ENCODE measurements at places on chromosomes 5 and 9.

- DNase-seq: peak; percentile 60
Measured at GRCh38 chr9:91489361-91489899, 65.8 kb upstream of the NFIL3 start.

GRCh38 chr5:98796197-98796972 lies 22.9 kb downstream of the RGMB start:
- DNase-seq: peak; percentile 72

GRCh38 chr9:2424619-2425033 lies 197.0 kb upstream of the VLDLR start:
- no peak for DNase-seq

DNA sequence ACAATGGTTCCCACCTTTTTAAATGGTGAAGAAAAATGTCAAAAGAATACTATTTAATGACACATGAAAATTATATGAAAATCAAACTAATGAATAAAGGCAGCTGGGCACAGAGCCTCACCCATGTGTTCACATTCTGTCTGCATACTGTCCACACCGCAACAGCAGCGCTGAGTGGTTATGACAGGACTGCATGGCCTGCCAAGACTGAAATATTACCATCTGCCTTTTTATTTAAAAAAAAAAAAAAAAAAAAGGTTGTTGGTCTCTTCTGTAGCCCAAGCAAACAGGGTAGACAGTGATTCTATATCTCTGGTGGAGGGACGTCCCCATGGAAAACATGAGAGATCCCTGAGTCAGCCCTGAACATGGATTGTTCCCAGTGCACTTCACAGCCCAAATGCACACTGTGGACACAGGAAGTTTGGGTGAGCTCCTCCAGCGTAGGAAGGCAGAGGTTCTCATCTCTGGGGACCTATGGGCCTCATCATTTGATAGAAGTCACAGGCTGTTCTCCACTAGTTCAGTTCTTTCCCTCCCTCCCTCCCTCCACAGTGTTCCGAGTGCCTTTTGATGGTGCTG lies 44.9 kb upstream of the SHC3 start:
- DNase-seq: no peak

- DNase-seq: no peak
Measured at GRCh38 chr5:123701511-123702200, 189.7 kb downstream of the CSNK1G3 start.

DNA sequence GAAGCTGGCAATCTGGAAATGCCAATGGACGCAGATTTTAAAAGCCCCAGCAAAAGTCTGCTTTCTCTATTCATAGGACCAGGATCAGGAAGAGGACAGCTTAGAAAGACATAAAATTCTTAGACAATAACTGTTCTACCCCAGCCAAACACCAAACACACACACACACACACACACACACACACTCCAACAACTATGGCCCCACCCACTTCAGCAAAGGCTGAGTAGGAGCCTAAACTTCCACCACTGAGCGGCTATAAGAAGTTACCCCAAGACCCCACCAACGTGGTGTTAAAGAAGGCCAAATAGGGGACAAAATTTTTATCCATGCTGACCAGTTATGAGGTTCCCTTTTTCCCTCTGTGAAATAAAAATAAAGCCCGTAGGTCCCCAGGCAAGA lies 32.9 kb downstream of the ZMAT2 start:
- no peak for DNase-seq

DNA sequence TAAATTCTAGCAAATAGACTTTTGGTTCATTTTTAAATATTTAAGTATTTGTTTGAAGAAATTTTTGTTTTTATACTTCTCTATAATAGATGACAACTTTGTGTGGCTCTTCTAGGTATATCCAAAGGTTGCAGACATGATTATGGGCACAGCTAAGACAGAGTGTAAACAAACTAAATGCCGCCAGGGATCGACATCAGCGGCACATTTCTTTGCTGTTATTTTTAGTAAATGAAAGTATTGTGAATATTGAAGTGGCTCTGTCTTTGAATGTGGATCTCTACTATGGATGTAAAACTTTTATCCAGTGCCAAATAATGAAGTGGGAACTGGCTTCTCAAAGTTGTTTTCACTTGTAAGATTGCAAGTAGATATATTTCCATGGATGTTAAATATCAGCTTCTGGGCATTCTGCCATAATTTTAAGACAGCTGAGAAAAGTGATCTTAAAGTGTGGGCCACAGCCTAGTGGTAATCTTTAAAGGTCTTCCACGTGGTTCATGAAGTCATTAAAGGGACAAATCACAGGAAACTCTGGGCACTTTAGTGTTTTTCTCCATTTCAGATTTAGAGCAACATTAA lies 589.9 kb downstream of the ZNF608 start:
- DNase-seq: no peak

GRCh38 chr9:75088646-75089372 lies 495 bp downstream of the OSTF1 start:
- DNase-seq: peak; percentile 77

GRCh38 chr9:34524349-34524748 lies 1.6 kb upstream of the ENHO start:
- no peak for DNase-seq

GRCh38 chr5:170522211-170523141 lies 18.7 kb downstream of the KCNIP1 start:
- peak; percentile 87 for DNase-seq

DNA sequence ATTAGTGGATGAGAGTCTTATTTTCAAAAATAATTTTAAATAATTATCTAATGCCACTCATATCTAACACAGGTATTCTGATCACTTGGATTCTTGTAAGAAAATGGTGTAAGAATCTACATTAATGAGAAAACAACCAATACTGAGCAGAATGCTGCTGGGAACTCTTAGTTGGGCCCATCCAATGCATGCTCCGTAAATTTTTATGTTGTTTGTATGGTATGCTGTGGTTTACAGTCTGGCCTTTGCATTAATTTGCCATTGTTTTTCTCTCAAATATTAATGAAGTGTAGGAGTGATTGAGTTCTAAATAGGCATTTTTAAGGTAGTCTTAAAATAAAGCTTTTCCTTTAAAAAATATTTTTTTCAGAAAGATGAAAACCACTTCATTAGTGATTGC lies 133.4 kb downstream of the ZSWIM6 start:
- DNase-seq: no peak

DNA sequence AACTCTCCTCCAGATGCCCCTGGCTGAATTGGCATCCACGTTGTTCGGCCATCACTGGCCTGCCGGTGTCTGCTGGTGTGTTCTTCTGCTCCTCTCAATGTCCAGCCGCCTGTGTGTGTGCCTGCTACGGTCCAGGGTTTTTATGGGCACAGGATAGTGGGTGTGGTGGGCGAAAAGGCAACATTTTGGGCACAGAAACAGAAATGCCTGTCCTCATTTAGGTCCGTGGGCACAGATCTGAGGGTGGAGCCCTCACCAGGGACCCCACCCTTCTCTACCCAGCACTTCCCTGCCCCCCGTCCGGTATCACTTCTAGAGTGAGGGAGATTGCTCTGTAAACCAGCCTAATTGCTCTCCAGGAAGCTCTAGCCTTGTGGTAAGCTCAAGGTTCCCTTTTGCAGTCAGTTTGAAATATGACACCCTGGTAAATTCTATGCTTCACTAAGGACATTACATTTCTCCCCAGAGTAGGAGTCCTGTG lies 410.1 kb downstream of the MAT2B start:
- DNase-seq: peak; percentile 1

DNA sequence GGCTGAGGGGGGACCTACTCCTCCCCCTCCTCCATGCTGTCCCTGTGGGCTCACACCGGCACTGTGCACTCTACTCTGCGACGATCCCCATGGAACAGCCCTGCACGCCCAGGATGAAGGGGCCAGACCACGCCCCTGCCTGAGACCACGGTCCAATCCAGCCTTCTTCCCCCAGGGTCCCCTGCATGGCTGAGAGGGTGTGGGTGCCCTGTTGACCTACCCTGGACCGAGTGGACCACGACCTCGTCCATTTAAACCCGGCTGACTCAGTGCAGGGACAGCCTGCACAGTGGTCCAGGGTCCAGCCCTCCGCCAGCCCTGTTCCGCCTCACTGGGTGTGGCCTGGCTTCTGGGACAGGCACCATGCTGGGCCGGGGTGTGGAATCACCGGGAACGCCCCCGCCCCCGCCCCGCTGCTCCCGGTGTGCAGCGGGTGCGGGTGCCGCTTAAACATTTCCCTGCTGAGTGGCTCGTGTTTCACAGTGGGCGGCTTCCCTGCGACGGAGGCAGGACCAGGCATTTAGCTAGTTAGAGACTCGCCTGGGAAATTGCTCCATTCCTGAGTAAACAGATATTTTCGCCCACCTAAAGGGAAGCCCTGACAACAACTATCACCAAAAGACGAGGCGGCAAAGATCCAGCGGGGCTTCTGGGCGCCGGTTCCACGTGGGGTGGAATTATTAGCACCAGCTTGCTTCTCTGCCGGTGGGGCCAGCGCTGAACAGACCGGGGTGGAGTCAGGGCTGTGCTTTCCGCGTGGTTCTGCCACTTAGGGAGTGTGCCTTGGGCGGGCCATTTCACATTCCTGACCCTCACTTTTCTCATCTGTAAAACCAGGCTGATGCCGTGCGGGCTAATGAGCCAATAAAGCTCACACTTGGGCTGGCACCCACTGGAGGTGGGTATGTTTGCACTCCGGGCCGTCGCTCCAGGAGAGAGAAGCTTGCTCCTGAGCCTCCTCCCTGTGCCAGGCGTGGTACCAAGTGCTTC lies 22.6 kb downstream of the DBH start:
- peak; percentile 40 for DNase-seq

GRCh38 chr5:89300426-89300970 lies 417.5 kb upstream of the MEF2C start:
- no peak for DNase-seq
